NCI-H1436 (cell line): ENCODE measurements at places on chromosomes 3 and 15.
A peak's percentile ranks its signal among the peaks of the same experiment; 100 is the strongest.

DNA sequence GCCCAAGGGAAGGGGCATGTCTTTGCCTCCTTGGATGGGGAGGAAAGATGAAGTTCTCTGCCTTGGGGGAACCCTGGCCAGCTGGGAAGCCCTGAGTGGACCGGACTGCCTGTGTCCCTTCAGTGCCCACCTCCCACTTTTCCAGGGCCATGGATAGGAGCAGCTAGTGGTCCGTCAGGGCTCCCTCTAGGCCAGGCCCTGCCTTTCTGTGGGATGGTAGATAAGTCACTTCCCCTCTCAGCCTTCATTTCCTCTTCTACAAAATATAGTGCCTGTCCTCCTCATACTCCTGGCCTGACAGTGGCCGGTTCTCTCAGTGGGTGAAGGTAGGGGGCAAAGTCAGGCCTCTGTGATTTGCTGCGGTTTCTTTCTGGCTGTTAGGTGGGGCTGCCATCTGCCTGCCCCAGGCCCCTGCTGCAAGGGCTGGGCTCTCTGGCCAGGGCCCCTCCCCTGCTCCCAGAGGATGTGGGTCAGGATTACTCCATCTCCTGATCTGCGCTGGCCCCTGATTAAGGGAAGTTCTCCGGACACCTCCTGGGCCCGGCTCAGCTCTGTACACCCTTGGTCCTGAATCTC is 1.4 kb downstream of the PLEKHO2 start:
- DNase-seq, result no peak

- no peak for DNase-seq
Observed at GRCh38 chr3:126024049-126024854, 55.3 kb downstream of the ROPN1B start.

DNA sequence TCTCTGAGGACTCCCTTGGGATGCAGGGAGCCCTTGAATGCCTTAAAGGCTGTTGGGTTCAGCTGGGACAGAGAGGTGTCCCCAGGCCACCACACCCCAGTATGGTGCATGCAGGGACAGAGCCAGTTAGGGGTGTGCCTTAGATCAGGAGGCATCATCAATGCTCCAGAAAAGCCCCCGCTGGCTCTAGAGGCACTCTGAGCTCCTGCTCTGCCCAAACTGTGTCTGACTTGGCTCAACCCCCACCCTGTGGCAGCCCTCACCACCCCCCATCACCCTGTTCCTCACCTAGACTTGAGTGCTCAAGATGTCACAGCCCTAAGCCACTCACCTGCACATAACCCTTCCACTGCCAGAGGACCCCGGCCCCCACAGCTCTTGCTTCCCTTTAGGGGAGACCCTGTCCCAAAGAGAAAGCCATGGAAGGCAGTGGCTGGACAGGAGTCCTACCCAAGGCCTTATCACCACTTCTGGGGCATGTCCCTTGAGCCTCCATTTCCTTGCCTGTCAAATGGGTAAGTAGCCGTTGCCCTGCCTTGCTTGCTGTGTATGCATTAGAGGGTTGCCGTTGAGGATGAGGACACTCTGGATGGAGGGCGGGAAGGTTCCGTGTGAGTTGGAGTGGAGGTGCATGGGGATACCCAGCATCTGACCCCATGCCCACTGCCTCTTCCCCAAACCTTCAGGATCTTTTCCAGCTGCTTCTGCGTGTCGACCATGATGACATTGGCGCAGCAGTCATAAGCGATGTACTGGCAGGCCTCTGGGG is 41.4 kb downstream of the ACSBG1 start:
- no peak for DNase-seq

DNA sequence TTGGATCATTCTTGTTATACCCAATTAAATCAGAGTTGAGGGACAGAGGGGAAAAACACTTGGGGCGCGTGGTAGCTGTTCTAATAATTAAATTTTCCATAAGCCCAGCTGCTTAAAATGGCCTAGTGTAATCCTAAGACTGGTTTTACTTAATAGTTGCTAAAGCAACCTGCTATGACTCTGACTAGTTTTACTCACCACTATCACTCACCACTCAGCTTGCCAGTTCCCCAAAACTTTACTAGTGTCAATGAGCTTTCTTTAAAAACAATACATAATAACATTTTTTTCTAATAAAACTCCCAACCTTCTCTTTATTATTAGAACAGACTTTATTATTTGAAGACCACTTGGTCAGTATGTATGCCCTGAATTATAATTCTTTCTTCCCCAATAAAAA is 49.6 kb downstream of the ECT2 start:
- no peak for DNase-seq

DNA sequence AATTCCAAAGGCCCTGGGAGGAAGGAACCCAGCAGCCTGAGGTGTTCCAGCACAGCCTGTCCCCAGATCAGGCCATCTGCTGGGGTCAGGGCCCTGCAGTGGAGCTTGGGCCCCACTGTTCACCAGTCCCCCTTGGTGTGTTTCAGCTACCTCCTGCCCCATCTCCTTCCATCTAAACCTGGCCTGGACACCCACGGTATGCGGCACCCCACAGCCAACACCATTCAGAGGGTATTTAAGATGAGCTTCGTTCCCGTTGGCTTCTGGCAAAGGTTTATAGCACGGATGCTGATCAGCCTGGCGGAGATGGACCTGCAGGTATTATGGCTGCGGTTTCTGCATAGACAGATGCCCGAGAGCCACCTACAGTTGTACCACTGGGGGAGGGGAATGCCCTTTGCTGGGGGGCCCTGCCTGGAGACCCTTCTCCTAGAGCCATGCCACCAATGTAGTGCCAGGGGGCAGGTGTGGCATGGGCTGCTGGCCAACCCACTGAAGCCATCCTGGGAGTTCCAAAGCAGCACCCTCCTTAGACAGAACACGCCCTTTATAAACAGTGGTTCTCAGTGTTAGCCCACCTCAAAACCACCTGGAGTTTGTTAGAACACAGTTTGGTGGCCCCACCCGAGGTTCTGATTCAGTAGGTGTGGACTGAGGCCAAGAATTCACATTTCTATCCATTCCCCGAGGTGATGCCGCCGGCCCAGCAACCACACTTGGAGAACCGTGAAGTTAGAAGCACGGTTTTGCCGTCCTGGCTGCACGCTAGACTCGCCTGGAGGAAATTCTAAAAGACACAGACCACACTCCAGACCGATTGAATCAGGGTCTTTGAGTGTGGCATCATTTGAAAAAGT is 126.9 kb downstream of the LRRK1 start:
- no peak for DNase-seq

GRCh38 chr3:117217760-117218316 is 508.3 kb downstream of the TUSC7 start:
- no peak for DNase-seq

DNA sequence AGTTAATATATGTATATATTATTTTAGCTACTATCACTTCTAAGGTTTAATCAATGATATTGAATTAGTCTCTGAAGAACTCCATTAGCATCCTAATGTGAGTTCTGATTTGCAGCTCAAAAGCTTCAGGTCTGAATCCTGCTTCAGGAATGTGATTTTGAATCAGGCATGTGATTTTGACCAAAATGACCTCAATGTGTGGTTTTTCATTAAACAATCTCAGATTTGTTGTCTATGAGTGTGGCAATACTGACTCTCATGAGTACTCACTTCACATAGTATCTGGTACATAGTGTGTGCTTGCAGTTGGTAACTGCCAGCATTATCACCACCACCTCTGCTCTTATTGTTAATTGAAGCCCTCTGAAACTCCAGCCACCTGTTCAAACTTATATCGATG is 251.0 kb downstream of the KCNH8 start:
- DNase-seq, result no peak

DNA sequence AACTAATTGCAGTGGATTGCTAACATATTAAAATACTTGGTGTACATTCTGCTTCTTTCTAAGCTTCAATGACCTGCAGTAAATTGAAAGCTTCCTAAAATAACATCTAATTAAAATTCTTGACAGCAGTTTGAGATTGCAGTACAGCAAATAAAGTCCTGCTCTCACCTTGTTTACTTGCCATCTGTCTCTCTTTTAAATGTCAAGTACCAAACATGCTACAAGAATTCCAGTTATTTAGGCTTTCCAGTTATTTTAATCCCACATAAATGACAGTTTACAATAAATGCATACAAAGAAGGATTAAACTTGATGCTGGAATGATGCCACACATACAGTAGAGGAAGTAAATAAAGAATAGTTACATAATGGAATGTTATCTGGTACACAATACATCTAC is 33.2 kb downstream of the CBLB start:
- no peak for DNase-seq

- no peak for DNase-seq
Observed at GRCh38 chr3:172604895-172605646, 81.8 kb upstream of the TNFSF10 start.

GRCh38 chr15:45129651-45130129 is at the start of the genes DUOX1 and DUOXA1:
TSS of gene DUOX1 (plus strand) at chr15:45129994. CDS start at chr15:45131967, 1,973 bp downstream.
TSS of gene DUOXA1 (minus strand) at chr15:45129879. CDS start at chr15:45123014, 6,865 bp downstream.
- peak; percentile 26 for DNase-seq
